Caki2 (cell line): ENCODE measurements at places on chromosomes 6 and 20. TPM values are rescaled to one million over a fixed set of nuclear protein-coding genes. Genes with fewer than 3 reads are reported as not detected.

Gene APCDD1L
- total RNA-seq, result not detected in 2 replicates

Gene TMEM200A
- total RNA-seq, result not detected in 2 replicates

Gene SERINC1
- total RNA-seq, result 70.5 and 76.3 TPM in 2 replicates

GRCh38 chr6:170160031-170160627 lies 130.7 kb downstream of the DLL1 start:
- DNase-seq, result peak; percentile 65

GRCh38 chr6:80094017-80094416 lies 12.5 kb upstream of the BCKDHB start:
- peak; percentile 13 for DNase-seq

- no peak for DNase-seq
These were observed 435.3 kb downstream of the CD83 start for GRCh38 chr6:14552891-14553290.

- DNase-seq, result no peak
These were observed 194.5 kb upstream of the PLN start for GRCh38 chr6:118353564-118353963.

DNA sequence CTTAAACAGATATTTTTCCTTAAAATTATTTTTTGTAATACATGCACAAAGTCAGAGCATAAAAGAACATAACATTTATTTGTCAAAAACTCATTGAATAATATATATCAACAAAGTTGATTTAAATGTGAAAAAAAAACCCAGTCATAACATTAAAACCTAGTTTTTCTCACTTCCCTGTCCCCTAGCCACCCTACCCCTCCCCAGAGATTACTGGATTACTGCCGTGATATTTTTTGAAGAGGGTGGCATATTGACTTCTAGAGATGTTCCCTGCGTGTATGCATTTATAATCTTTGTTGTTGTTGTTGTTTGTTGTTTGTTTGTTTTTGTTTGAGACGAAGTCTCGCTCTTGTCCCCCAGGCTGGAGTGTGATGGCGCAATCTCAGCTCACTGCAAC lies 52.4 kb upstream of the ARMC2 start:
- DNase-seq, result no peak

GRCh38 chr6:63440594-63440993 lies 120.8 kb upstream of the LGSN start:
- no peak for DNase-seq

DNA sequence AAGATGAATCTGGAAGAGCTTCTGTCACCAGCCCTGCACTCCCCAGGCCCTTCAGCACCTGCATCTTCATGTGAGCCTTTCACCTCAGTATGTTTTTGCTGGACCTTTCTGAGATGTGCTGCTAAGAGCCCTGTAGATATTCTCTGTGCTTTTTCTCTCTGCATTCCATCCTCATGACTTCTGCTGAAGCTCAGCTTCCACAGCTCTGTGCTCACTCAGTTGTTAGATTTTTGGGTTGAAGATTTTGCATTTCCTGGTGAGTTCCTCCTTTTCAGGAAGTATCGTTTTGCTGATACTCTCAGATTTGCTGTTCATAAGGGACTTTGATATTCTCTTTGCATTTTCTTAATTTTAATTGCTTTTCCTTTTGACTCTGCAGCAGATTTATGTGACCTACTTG lies 18.3 kb downstream of the KIAA1586 start:
- no peak for DNase-seq

- DNase-seq, result no peak
These were observed 26.5 kb downstream of the HIVEP2 start for GRCh38 chr6:142918339-142919042.

DNA sequence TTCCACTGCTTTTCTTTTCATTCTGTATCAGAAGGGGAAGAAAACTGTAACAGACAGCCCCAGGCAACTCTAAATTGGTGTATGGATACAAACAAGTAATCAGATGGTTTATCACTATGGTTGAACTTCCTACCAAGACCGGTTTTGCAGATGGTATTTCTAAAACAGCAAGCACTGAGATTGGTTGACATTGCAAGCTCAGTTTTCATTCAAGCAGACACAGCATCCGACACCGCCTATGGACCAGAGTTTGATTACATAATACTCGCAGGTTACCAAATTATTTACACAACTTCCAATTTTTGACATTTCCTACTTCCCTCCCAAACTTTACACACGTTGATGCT lies 209.9 kb downstream of the ALDH8A1 start:
- no peak for DNase-seq

- DNase-seq, result no peak
These were observed 53.5 kb upstream of the NXT1 start for GRCh38 chr20:23296841-23297701.

DNA sequence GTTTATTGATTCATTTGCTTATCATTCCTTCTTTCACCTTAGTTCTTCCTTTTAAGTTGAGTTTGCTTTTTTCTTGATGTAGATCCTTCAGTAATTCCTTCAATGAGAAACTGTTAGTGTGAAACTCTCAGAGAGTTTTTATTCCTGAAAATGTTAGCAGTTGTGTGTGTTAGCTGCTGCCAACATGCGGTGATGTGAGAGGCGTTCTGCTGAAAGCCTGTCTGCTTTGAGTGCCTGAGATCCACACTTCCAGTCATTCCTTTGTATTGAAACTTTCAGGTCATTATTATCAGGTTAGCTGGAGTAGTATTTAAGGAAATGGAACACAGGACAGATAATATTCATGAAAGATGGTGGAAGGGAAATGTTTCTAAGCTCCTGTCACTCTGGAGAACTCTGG lies 70.0 kb upstream of the SUPT3H start:
- no peak for DNase-seq

DNA sequence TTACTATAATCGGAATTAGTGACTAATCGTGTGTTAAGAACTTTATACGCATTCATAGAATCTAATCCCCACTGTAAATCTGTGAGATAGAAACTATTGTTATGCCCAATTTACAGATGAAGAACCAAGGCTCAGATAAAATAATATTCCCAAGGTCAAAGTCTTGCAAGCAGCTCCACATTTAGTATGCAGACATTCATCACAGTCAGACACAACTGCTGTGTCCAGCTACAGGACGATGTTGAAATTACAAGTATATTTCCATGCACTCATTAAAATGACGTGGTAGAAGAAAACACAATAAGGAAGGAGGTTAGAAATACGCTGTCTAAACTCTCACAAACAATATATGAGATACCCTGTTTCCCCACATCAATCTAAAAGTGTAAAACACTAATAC lies 82.5 kb downstream of the PREX1 start:
- no peak for DNase-seq

DNA sequence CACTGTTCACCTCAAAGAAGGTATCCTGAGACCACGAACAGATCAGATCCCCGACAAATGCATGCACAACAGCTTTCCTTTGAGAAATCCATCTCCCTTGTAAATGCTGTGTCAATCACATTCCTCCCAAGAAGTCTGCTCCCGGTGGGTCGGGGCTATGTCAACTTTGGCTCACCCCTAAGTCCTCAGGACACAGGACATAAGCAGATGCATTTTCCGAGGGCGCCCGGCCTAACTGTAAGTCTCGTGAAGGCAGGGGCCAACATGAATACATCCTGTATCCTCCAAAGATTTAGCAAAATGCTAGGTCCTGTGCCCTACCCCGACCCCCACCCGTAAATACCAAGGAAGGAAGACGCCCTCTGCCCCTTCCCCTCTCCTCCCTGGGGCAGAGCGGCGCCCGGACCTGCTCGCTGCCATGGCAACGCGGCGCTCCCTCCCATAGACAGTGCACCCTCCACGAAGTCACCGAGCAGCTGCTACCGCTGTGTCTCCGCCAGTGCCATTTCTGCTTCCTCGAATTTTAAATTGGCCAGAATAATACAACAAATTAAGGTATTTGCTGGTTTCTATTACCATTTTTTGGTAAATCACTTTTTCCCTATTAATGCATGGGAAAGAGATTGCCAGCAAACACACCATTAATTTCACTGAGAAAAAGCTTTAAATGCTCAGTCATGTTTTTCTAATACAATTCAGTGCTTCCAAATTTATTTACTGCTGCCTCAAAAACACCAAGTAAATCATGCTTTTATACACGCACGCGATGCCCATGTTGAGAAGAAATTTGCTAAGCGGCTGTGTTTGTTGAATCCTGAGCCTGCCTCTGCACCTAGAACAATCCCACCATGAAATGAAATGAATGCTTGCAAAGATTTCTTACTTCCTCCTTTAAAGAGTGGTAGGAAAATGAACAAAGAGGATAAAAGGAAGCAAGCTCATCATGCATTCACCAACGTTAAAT lies 100.6 kb downstream of the PCSK2 start:
- DNase-seq, result no peak

DNA sequence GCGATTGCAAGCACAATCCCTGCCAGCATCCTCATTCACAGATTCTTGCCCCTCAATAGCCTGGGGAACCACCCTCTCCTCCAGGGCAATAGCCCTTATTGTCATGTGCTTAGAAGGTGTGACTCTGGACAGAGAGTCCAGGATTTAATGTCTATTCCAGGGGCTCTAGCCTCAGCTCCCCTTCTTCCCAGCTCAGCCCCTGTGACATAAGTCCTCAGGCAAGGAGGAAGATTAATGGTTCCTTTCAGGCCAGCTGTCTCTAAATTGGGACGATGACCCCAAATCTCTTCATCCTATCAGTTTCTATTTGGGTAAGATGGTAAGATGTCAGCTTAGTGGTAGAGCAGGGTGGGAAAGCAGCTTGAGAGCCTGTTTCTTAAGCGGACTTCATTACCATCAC lies 8.1 kb downstream of the LRFN2 start:
- DNase-seq, result no peak

GRCh38 chr6:9360881-9361280 lies 925.5 kb upstream of the SLC35B3 start:
- peak; percentile 4 for DNase-seq
